ENCODE measurements at places on chromosomes 1 and 21.

DNA sequence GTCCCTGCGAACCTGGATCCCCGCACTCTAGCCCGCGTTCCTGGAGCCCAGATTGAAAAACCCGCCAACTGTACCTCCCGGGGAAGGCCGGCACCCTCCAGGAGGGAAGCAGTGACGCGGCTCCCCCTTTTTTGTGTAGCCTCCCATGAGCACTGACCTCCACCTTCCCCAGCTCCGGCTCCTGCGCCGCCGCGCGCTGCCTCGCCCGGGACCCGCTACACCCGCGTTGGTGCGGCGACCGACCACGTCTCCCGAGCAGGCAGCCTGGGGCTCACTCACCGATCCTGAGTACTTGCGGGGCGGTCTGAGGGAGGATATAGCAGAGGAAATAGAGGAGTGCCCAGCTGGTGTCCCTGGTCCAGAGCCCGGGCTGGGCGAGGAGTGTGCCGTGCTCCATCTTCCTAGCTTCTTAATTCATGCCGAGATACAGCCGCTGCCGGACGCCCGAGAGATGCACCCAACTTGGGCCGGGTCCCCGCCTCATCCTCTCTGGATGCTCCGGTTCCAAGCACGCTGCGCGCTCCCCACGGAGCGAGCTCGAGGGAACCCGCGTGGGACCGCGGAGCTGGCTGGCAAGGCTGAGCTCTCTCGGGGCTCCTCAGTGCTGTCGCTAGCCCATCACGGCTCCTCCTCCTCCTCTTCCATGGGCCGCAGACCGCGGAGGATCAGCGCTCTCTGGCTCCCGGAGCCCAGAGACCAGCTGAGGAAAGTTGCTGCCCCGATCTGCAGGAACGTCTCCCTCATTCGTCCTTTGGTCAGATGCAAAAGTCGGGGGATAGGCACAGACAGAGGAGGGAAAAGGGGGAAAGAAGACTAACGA, 482 bp downstream of the GRIK1 start:
- DNase-seq = no peak
- no peaks in the 10 kb centered on the region for H3K4me1 ChIP-seq
- H3K4me3 ChIP-seq = peak overlapping the region; percentile 29
- peaks cover 25% of the 10 kb centered on the region for H3K27me3 ChIP-seq
- H3K27ac ChIP-seq = no peak overlapping the region
- no peaks in the 10 kb centered on the region for H3K36me3 ChIP-seq

- H3K27me3 ChIP-seq = no peaks in the 10 kb centered on the region
- H3K4me1 ChIP-seq = no peaks in the 10 kb centered on the region
- H3K36me3 ChIP-seq = no peaks in the 10 kb centered on the region
- no peak overlapping the region for H3K27ac ChIP-seq
- no peak for DNase-seq
- no peak overlapping the region for H3K4me3 ChIP-seq
These were observed 36.4 kb downstream of the CHML start for GRCh38 chr1:241603731-241604245.

DNA sequence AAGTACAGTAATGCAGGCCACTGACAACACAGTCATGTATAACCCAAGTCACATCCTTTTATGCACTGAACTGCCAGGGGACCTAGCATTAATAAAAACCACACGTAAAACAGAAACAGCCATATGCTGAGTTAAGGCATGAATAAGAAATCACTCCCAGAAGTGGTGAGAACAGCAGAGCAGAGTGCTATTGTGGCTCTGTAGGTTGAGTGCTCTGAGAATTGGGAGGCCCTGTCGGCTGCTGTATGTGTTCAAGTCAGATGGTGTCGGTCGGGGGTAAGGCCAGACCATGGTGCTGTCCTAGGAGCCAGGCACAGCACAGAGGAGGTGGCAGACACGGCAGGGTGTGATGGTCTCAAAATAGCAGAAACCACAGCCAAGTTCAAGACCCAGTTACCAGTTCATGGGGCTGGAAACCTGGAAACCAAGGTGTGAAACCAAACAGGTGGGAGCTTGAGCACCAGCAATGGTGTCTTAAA, 126.6 kb upstream of the COA6 start:
- no peak overlapping the region for H3K27ac ChIP-seq
- H3K4me3 ChIP-seq = no peak overlapping the region
- no peaks in the 10 kb centered on the region for H3K36me3 ChIP-seq
- DNase-seq = no peak

- DNase-seq = no peak
- no peak overlapping the region for H3K4me3 ChIP-seq
These were observed 139.6 kb upstream of the CTTNBP2NL start for GRCh38 chr1:112256411-112256810.

DNA sequence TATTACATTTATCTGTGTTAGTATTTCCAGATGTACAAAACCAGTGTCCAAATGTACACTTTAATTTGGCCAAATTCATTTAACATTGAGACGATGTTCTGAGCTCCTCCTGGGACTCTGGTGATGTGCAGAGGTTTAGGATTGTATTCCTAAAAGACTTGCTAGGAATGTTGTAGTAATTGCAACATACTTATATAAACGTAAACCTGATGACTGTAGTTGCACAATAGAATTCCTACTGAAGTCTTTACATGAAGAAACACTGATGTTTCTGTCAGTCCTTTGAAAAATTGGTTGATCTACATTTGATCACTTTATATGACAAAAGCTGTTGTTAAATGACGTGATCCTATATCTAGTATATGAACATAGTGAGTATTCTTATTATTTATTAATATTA, 5.1 kb upstream of the OR14C36 start:
- no peak for DNase-seq
- H3K4me3 ChIP-seq = no peak overlapping the region
- H3K4me1 ChIP-seq = no peaks in the 10 kb centered on the region
- H3K27me3 ChIP-seq = no peaks in the 10 kb centered on the region
- no peaks in the 10 kb centered on the region for H3K36me3 ChIP-seq

DNA sequence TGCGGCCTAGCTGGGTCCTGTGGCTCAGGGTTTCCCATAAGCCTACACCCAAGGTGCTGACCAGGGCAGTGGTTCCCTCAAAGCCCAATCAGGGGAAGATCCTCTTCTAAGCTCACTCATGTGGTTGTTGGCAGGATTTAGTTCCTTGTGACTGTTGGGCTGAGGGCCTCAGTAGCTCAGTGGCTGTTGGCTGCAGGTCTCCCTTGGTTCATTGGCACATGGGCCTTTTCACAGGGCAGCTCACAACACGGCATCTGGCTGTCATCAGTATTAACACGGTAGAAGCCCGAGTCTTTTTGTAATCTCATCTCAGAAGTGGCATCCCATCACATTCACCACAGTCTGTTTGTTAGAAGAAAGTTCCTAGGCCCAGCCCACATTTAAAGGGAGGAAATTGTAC, 188.2 kb upstream of the HMCN1 start:
- no peak overlapping the region for H3K4me3 ChIP-seq
- no peaks in the 10 kb centered on the region for H3K36me3 ChIP-seq
- no peak for DNase-seq
- H3K27ac ChIP-seq = no peak overlapping the region
- no peaks in the 10 kb centered on the region for H3K4me1 ChIP-seq

DNA sequence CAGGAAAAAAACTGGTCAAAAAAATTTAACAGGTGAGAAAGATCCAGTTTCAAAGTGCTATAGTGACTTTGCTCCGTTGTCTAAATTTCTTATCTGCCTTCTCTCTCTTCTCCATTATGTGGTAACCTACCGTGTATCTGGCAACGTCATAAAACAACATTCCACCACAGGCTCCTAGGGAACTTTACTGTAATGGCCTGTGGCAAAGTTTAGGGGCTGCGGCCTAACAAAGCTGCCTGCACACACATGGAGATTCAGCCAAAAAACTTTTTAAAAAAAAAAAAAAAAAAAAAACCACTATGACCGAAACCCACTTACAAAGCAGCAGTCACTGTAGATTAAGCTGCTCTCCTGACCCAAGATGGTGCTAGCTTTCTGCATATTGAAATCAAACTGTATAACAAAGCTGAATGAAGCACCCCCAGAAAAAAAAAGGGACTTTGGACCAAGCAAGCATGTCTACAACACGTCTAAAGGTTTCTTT, 202.6 kb downstream of the SLC45A1 start:
- H3K4me1 ChIP-seq = peaks cover 6% of the 10 kb centered on the region
- no peak for DNase-seq

DNA sequence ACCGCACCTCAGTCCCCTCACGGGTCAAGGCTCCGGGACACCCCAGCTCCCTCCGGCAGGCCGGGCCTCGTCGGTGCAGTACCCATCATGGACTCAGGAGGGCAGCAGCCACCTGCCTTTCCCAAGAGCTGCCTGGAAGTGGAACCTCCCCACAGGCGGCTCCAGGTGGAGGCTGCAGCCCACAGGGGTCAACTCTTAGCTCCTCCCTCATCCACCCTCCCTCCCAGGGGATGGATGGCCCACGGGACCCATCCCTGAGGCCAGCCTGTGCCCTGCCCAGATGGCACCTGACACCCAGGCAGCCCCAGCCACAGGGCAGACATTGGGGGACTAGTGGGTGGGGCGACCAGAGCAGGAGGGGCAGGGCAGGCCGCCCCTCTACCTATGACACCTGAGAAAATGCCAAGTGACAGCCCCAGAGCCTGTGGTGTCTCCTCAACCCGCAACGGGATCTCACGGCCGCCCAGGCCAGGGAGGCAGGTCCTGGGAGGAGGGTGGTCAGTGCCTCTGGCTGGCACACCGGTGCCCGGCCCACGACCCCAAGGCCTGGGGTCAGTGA, 1.2 kb upstream of the ARHGEF16 start:
- no peaks in the 10 kb centered on the region for H3K27me3 ChIP-seq
- peak; percentile 77 for DNase-seq
- H3K36me3 ChIP-seq = no peaks in the 10 kb centered on the region
- H3K4me1 ChIP-seq = peaks cover 9% of the 10 kb centered on the region
- no peak overlapping the region for H3K27ac ChIP-seq

DNA sequence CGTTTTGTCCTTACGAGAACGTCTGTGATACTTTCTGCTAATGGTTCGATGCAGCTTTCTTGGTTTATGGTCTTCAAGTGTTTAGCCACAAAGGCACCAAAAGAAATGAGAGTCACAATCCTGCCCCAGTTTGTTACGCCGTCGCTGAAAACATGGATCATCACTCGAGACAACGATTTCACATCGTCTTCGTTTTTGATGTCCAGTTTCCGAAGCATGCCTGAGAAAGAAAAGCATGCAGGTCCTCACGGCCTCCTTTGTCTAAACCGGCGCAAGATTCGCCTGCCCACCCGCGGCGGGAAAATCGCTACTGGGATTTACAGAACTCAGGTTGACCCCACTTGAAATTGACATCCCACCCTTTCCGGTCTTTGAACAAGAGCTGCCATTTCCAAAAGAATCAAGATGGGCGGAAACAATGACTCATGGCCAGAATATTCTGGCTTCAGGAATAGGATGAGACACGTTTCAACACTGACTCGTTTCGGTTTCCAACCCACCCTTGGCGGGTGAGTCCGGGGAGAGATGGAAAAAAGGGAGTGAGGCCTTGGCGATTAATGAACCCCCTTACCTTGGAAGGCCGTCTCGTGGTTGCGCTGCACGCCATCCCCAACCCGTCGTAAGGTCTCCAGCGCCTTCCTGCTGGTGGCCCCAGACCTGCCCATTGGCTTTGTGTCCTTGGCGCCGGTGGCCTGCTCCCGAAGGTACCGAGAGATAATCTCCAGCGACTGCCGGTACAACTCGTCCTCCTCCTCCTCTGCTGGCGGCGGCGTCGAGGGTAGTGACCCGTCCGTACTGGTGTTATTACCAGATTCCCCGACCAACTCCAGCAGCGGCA, 919 bp downstream of the MCL1 start:
- no peak for DNase-seq
- H3K27ac ChIP-seq = no peak overlapping the region
- peaks cover 9% of the 10 kb centered on the region for H3K36me3 ChIP-seq
- peak overlapping the region; percentile 43 for H3K4me3 ChIP-seq
- H3K4me1 ChIP-seq = no peaks in the 10 kb centered on the region

- no peak overlapping the region for H3K27ac ChIP-seq
- H3K4me3 ChIP-seq = no peak overlapping the region
- peaks cover 12% of the 10 kb centered on the region for H3K4me1 ChIP-seq
- no peaks in the 10 kb centered on the region for H3K27me3 ChIP-seq
- DNase-seq = no peak
These were observed 120.7 kb downstream of the CNIH3 start for GRCh38 chr1:224736619-224737352.

GRCh38 chr1:212607913-212608391, 609 bp upstream of the ATF3 start:
- peak overlapping the region; percentile 62 for H3K4me3 ChIP-seq
- peaks cover 5% of the 10 kb centered on the region for H3K4me1 ChIP-seq
- no peak overlapping the region for H3K27ac ChIP-seq
- DNase-seq = no peak
- H3K27me3 ChIP-seq = peaks cover 15% of the 10 kb centered on the region
- no peaks in the 10 kb centered on the region for H3K36me3 ChIP-seq

DNA sequence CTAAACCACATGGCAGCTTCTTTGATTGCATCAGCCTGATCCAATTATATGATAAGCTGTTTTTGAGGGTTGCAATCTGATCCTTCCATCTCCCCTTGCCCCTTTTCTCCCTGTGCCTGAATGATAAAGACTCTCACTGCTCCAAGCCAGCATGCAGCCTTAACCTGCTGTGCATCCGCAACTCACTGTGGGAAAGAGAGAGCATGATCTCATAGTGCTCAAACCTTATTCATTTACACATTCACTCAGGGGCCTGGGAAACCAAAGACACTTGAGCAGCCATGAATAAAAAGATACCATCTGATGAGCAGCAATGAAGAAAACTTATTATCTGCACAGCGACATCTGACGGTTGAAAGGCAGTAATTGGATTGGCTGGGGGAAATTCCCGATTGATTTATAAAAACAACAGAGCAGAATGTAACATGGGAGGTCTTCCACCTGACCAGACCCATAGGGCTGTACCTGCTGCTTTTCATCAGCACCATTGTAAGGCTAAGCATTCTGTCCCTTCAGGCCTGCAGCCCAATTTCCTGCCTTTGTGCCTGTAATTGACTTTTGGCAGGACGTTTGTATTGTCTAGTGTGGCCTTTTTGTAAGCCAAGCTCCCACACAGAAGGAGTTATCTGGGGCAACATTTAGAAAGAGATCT, 62.5 kb downstream of the KIAA0040 start:
- no peak overlapping the region for H3K27ac ChIP-seq
- peak; percentile 52 for DNase-seq
- peaks cover 8% of the 10 kb centered on the region for H3K4me1 ChIP-seq
- H3K27me3 ChIP-seq = no peaks in the 10 kb centered on the region

DNA sequence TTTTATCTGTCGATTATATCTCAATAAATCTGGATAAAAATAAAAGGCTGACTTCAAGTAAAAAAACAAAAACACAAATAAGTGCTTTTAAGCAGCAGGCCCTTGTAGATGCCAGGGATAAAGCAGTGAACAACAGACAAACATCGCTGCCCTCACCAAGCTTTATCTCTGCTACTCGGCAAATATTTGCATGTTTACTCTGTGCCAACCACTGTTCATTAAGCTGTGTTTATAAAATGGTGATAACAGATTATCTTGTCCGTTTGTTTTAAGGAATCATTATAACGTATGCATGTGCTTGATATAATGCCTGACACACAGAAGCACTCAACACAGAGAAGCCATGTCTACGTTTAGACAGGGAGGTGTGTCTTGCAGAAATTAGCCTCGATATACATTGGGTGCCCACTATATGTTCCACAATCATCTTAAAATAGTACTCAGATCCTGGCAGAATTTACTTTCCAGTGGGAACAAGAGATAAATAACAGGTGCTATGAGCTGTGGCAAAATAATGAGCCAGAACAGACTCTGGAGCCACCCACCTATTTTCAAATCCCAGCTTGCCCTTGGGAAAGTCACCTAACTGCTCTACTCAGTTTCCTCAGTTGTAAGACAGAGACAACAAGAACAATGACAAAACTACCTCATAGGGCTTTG, 47.2 kb downstream of the TRIT1 start:
- H3K4me3 ChIP-seq = no peak overlapping the region
- H3K36me3 ChIP-seq = peaks cover 3% of the 10 kb centered on the region
- no peak for DNase-seq
- no peaks in the 10 kb centered on the region for H3K27me3 ChIP-seq

All from iPS DF 6.9 (cell line).